ENCODE measurements at places on chromosomes 7 and 10. TPM values are rescaled to one million over a fixed set of nuclear protein-coding genes. Genes with fewer than 3 reads are reported as not detected.

The SNCG gene
- total RNA-seq = not detected

The SLC16A9 gene
- total RNA-seq = 1.0 TPM

The SPDYE16 gene
- total RNA-seq = not detected

The CPVL gene
- total RNA-seq = not detected

The MYPN gene
- not detected for total RNA-seq

The GOT1 gene
- total RNA-seq = 83.5 TPM

The KLF14 gene
- total RNA-seq = not detected

The PON1 gene
- total RNA-seq = not detected

The FAM25A gene
- total RNA-seq = not detected

The SPDYE2B gene
- total RNA-seq = not detected

The HGF gene
- total RNA-seq = not detected

The MRC1 gene
- total RNA-seq = 0.04 TPM

The LIMK1 gene
- 14.8 TPM for total RNA-seq
